ENCODE measurements at places on chromosomes 12 and 14.

DNA sequence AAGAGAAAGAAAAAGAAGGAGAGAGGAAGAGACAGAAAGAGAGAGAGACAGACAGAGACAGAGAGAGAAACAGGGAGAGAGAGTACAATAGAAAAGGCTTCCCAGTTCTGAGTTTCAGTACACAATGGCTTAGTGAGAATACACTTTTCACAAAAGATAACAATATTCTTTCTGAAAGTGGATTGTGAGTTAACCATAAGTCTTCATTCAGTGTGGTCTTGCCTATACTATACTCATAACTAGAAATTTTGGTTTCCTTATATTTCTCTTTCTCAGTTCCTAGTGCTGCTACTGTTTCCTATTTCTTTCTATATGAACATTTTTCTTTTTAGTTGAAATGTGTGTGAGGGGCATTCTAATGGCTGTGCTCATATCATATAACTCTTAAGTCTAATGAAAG is 9.3 kb downstream of the CD163L1 start:
- no peak for DNase-seq

DNA sequence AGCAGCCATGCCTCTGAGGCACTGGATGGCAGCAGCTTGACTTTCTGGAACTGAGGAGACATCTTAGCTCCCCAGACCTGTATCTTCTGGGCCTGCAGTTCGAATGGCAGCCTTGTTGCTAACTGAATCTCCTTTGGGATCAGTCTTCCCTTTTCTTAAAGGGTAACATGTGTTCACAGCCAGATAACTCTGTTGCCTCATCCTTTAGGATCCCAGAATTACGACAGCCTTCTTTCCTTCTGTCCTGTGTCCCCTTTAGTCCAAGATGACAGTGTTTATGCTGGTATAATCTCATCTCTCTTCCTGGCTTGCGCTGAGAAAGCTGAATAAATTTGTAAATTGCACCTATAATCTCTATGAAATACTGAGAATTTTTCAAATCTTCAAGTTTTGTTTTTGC is 9.1 kb upstream of the ERC1 start:
- no peak for DNase-seq

- DNase-seq, result no peak
Observed at GRCh38 chr14:91873471-91874415, 6.4 kb upstream of the TC2N start.

- no peak for DNase-seq
Observed at GRCh38 chr12:109160433-109160832, 44.0 kb downstream of the ACACB start.

DNA sequence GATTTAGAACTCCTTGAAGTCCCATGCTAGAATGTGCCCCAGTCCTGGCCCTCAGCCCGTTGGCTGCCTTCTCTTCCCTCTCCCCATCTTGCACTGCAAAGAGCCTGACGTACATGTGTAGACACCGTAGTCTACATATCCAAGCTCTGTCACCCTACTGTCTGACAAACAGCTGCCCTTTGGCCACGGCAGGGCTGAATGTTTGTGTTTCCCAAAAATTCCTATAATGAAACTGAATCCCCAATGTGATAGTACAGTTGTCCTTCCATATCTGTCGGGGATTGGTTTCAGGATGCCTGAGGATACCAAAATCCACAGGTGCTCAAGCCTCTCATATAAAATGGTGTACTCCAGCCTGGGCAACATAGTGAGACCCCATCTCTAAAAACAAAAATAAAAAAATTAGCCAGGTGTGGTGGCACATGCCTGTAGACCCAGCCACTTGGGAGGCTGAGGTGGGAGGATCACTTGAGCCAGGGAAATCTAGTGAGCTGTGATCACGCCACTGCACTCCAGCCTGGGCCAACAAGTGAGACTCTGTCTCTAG is 12.3 kb upstream of the TFCP2 start:
- no peak for DNase-seq

- no peak for DNase-seq
Observed at GRCh38 chr14:57091030-57091608, 177.6 kb downstream of the EXOC5 start.

DNA sequence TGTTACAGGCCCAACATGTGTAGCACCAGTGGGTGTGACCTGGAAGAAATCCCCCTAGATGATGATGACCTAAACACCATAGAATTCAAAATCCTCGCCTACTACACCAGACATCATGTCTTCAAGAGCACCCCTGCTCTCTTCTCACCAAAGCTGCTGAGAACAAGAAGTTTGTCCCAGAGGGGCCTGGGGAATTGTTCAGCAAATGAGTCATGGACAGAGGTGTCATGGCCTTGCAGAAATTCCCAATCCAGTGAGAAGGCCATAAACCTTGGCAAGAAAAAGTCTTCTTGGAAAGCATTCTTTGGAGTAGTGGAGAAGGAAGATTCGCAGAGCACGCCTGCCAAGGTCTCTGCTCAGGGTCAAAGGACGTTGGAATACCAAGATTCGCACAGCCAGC is 8.6 kb downstream of the BCL2L14 start:
- no peak for DNase-seq

DNA sequence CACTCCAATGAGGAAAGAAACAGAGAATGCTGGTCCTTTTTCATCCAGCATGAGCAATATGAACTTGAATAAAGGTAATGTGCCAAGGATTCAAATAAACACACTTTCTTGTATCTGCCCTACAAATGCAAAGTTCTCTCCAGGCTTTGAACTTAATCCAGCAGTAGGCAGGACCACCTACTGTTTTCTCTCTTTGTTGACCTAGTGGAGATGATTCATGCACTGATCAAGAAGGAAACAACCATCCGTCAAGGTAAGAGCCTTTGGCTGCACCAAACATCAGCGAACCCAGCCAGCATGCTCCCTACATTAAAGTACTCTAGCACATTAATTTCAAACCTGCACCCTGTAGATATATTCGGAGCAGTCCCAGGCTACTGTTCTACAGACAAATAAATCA is 489.3 kb downstream of the GALC start:
- DNase-seq, result no peak

- DNase-seq, result no peak
Observed at GRCh38 chr12:115185506-115185905, 501.5 kb upstream of the TBX3 start.

- no peak for DNase-seq
Observed at GRCh38 chr12:26740991-26741390, 92.0 kb downstream of the ITPR2 start.

DNA sequence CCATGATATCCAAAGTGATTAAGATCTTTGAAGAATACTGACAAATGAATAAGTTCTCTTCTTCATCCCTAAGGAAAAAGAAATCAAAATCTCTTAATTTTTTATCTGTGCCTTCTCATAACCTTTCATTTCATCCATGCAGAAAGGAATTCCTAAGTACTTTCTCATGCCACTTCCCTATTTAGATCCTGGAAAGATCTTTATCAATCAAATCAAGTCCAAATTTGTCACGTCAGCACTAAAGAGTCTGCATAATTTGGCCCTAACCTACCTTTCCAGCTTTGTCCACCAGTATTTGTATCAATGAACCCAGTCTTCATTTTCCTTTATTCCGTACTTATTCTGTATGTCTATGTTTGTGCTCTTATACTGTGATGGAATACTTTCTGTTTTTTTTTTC is 41.2 kb downstream of the VEZT start:
- DNase-seq, result no peak

GRCh38 chr14:69845787-69846186 is 33.4 kb upstream of the SMOC1 start:
- no peak for DNase-seq

DNA sequence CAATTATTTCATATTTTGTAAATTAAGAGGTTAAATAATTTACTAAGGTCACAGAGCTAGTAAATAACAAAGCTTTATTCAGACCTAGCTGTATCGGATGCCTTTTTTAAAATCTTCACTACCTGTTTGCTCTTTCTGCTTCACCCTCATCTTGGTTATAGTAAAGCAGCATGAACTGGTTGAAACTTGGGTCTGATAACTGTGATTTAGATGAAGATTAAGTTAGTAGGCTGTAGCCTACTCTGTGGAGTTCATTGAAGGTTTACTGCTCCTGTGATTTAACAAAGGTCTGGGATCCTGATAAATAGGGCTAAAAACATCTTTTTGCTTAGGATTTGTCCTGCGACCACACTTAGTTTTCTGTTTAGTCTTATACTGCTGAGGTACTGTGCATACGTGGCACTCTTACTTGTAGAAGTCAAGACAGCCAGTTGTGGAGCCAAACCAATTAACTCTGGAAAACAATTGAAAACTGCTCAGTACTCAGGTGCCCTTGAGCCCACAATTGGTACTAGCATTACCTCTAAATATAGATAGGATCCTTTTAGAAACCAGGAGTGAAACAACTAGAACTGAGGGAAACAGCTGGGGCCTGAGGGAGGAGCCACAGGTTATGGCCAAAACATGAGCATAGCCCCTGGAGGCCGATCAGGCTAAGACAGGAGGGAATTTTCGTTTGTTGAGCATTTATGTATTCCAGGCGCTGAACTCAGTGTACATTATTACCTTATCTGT is 2.3 kb downstream of the SPATS2 start:
- peak; percentile 13 for DNase-seq

- no peak for DNase-seq
Observed at GRCh38 chr12:25421651-25422167, 131.4 kb downstream of the LMNTD1 start.

GRCh38 chr14:95808371-95808770 is 68.3 kb upstream of the TUNAR start:
- no peak for DNase-seq

- no peak for DNase-seq
Observed at GRCh38 chr14:48586099-48586498, 910.7 kb upstream of the MDGA2 start.

DNA sequence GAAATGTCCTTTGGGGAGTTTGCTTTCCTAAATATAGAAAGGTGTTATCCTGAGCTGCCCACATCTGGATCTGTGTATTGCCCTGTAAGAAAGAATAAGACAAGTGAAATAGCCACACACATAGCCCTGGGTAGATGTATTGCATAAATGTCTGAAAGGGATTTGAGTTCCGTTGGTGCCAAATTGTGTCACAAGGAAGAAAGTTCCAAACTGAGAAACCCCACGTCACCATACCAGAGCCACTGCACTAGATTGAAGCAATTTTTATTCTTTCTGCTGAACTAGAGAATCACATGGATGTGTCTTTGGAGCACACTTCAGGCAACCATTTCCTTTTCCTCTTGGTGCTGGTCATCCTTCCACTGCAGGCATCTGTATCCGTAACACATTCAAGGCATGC is 5.0 kb downstream of the RNASE9 start:
- no peak for DNase-seq

DNA sequence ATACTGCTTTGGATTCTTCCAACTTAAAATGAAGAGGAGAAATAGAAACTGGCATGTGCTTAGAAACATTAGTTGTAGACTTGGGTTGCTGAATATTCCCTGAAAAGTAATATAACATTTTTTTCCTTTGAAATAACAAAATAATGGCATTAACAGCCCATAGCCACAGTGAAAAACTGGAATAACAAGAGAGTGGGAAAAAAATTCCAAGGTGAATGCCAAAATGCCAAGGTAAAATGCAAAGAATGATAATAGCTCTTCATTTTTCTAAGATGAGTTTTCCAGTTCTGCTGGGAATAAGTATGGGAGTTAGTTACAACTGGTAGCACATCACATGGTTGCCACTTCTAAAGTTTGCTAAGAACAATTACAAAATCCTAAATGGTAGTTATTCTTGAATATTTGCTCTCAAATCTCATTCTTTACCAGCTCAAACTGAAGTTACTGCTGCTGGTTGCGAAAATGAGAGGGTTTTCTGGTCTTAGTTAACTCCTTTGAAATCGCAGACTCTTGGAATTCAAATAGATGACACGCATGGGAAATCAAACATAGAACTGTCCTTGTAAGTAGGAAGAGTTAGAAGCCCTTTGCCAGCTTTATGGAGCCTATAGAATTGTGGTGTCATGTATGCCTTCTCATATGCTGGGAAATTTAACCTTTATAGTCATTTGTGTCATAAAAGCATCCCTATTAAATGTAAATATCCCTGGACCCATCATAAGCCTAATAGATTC is 165.0 kb upstream of the DCN start:
- no peak for DNase-seq

DNA sequence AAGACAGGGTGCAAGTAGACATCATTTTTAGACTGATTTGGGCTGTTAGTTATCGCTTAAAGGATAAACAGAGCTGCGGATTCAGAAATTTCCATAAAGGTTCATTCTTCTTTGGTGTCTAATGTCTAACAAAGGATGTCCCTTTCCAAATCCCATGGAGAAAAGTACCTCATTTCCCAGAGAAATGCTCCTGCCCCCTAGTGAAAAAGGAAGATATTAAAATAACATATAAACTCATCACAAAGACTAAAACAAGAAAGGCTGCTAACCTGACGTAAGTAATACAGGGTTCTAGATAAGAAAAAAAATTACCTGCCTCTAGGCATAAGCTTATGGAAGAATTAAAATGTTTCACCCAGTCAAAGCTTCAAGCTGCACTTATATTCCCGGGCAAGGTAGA is 22.8 kb downstream of the ARMH4 start:
- DNase-seq, result no peak

DNA sequence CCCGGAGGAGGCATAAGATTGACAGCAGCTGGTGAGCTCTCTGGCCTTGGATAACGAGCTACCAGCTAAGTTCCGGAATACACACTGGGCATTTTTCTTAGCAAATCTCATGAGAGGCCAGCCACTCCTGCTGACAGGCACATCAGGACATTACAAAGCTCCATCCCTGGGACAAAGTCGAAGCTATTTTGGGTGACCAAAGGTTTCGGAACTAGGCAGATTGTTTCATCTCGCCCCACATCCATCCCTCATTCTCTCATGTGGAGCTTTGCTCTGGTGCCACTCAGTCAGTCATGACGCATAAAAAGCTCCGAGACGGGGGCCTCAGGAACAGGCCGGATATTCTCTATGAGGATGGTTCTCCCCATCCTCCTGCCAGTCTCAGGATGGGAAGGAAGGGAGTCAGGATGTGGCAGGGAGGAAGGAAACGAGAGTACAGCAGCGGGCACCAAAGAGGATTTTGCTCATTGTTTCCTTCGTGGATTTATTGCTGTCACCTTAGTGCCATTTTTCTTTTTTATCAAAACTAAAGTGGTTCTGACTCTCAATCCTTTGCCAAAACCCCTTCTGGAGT is 253.1 kb upstream of the FKBP4 start:
- DNase-seq, result no peak
